ENCODE measurements at places on chromosomes 16 and 17.

DNA sequence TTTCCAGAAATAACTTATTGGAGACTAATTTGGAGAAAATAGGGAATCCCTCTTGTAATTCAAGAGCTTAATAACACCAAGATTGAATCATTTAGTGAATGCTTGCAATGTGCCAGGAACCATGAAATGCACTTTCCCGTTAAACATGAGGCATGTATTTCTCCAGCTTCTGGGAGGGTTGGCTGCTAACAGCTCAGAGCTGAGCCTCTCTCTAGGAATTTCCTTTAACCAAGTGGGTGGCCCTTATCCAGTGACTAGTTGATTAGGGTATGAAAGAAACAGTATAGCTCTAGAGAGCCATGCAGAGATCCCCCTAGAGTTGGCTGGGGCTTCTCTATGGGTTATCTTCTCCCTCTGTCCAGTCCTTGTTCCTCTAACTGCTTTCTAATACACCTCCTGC is 356.4 kb upstream of the GOT2 start:
- no peaks in the 10 kb centered on the region for H3K36me3 ChIP-seq
- H3K4me3 ChIP-seq, result no peak overlapping the region
- H3K4me1 ChIP-seq, result no peaks in the 10 kb centered on the region
- H3K27ac ChIP-seq, result no peak overlapping the region
- H3K27me3 ChIP-seq, result no peaks in the 10 kb centered on the region

DNA sequence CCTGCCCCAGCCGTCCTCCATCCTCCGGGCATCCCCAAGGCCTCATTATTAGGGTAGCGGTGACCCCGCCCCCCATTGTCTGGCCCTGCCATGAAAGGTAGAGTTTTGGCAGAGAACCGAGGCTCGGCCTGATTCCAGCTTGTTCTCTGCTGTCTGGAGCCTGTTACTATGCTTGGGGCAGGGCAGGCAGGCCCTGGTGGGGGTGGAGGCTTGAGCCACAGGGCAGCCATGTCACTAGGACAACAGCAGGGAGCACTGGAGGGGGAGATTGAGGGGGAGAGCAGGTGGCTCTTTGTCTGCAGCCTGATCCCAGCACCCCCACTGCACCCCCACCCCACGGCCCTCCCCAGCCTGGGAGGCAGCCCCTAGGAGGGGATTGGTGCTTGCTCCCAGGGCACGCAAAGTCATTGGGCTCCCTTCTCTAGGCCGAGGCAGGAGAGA is 15.4 kb downstream of the RHBDL3 start:
- no peaks in the 10 kb centered on the region for H3K4me1 ChIP-seq
- no peaks in the 10 kb centered on the region for H3K36me3 ChIP-seq
- DNase-seq, result no peak
- no peak overlapping the region for H3K4me3 ChIP-seq
- no peak overlapping the region for H3K27ac ChIP-seq

DNA sequence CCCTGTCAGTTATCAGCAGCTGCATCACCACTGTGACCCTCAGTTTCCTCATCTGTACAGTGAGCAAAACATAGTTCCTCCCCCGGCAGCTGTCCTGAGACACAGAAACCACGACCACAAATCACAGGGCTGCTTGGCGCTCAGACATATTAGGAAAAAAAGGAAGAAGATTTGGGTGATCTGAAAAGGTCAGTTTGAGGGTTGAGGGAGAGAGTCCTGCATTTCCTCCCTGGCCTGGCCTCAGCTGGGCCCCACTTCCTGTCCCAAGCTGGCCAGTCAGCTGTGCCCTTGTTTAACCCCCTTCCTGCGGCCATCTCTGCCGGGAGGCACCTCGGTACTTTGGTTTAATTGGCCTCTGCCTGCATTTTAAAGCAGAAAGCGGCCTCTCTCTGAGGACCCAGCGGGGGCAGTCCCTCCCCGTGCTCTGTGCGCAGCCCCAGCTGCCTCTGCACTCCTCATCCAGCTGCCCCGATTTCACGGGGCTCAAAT is 24.0 kb upstream of the CIBAR2 start:
- H3K27me3 ChIP-seq, result peaks cover 31% of the 10 kb centered on the region
- H3K36me3 ChIP-seq, result no peaks in the 10 kb centered on the region
- no peak overlapping the region for H3K27ac ChIP-seq
- no peak for DNase-seq

- H3K4me3 ChIP-seq, result no peak overlapping the region
- H3K27me3 ChIP-seq, result no peaks in the 10 kb centered on the region
- H3K4me1 ChIP-seq, result peaks cover 20% of the 10 kb centered on the region
- DNase-seq, result no peak
- H3K36me3 ChIP-seq, result peaks cover 11% of the 10 kb centered on the region
- no peak overlapping the region for H3K27ac ChIP-seq
These were observed 13.3 kb downstream of the GGA2 start for GRCh38 chr16:23496821-23497542.

GRCh38 chr17:76318586-76318985 is 10.5 kb upstream of the QRICH2 start:
- no peaks in the 10 kb centered on the region for H3K27me3 ChIP-seq
- DNase-seq, result no peak
- no peak overlapping the region for H3K27ac ChIP-seq
- no peak overlapping the region for H3K4me3 ChIP-seq

All from activated CD8-positive, alpha-beta memory T cell treated with anti-CD3 and anti-CD28 coated beads, Interleukin-2, amount 10 ng/mL, durations not matched to agents 7 days and 5 days (primary cell).